ENCODE measurements at places on chromosomes 3 and 15. TPM values are rescaled to one million over a fixed set of nuclear protein-coding genes. Genes with fewer than 3 reads are reported as not detected.

GRCh38 chr3:105365391-105366325 lies 1.1 kb upstream of the ALCAM start:
- peak; percentile 56 for DNase-seq

DNA sequence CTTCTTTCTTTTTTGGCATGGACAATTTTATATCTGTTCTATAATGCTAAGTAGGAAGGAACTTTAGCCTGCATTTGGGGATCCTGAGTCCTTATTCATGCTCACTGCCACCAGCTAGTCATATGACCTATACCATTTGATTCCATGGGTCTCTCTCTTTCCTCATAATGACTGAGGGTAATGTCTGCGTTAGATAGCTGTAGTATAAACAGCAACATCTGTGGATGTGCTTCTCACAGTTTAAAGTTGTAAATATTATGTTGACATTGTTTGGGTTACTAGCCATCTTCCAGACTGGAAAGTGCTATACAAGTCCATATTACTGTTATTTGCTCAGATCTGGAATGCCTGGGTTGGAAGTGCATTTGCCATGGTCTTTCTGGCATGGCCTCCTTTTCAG lies 274.9 kb upstream of the SEMA6D start:
- DNase-seq: no peak

- DNase-seq: no peak
Measured at GRCh38 chr3:72120806-72121778, 336.1 kb upstream of the PROK2 start.

GRCh38 chr3:173258697-173259096 lies 117.7 kb upstream of the SPATA16 start:
- no peak for DNase-seq

DNA sequence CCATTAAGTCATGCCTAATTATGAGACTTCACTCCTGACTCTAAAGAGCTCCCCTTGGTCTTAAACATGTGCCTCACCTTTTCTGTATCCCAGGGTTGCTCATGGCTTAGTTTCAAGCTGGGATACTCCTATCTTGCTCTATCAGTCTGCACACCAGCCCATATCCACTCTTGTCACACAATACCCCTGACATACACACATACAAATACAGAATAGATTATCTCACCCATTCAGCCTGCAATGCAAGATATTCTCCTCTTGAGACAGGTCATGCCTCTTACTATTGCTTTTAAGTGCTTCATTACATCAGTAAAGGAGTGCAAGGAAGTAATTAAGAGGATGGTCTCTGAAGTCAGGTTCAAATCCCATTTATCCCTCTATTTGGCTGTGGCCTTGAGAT lies 587.3 kb downstream of the IGSF11 start:
- no peak for DNase-seq

- no peak for DNase-seq
Measured at GRCh38 chr3:95468331-95468730, 1346.1 kb upstream of the EPHA6 start.

- DNase-seq: no peak
Measured at GRCh38 chr3:190387578-190388213, at the start of gene CLDN16. CLDN16 (plus strand) TSS chr3:190388163; CDS start chr3:190388330, 167 bp downstream.

The SST gene
- total RNA-seq: not detected

The C3orf62 gene
- 3.7 TPM for total RNA-seq

The APPL1 gene
- 45.1 TPM for total RNA-seq
